ENCODE measurements at places on chromosomes 5 and 9.

GRCh38 chr5:107519900-107520354, 150.8 kb downstream of the EFNA5 start:
- DNase-seq, result peak; percentile 57

- no peak for DNase-seq
Observed at GRCh38 chr9:95606489-95607350, 89.9 kb upstream of the PTCH1 start.

- DNase-seq, result peak; percentile 6
Observed at GRCh38 chr9:84330246-84330645, 10.3 kb downstream of the SLC28A3 start.

GRCh38 chr9:111029260-111029659, 9.0 kb downstream of the LPAR1 start:
- no peak for DNase-seq

- DNase-seq, result no peak
Observed at GRCh38 chr9:134374301-134375010, 48.2 kb downstream of the RXRA start.

- no peak for DNase-seq
Observed at GRCh38 chr5:28512648-28513047, 1474.3 kb upstream of the CDH9 start.

- DNase-seq, result no peak
Observed at GRCh38 chr5:61582887-61583286, 250.8 kb downstream of the ZSWIM6 start.
